ENCODE measurements at places on chromosomes 16 and 17.

DNA sequence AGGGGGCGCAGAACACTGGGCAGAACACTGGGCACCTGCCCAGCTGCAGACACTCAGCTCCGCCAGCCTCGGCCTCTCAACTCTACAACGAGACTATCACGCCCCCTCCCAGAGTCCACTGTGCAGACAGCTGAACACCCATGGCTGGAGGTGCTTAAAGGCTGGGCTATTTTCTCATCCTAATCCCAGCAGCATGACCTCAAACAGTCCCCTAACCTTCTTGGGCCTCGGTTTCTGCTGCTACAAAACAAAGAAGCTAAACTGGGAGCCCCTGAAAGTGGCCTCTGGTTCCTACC, 27.7 kb upstream of the ZNF469 start:
- no peak for DNase-seq

DNA sequence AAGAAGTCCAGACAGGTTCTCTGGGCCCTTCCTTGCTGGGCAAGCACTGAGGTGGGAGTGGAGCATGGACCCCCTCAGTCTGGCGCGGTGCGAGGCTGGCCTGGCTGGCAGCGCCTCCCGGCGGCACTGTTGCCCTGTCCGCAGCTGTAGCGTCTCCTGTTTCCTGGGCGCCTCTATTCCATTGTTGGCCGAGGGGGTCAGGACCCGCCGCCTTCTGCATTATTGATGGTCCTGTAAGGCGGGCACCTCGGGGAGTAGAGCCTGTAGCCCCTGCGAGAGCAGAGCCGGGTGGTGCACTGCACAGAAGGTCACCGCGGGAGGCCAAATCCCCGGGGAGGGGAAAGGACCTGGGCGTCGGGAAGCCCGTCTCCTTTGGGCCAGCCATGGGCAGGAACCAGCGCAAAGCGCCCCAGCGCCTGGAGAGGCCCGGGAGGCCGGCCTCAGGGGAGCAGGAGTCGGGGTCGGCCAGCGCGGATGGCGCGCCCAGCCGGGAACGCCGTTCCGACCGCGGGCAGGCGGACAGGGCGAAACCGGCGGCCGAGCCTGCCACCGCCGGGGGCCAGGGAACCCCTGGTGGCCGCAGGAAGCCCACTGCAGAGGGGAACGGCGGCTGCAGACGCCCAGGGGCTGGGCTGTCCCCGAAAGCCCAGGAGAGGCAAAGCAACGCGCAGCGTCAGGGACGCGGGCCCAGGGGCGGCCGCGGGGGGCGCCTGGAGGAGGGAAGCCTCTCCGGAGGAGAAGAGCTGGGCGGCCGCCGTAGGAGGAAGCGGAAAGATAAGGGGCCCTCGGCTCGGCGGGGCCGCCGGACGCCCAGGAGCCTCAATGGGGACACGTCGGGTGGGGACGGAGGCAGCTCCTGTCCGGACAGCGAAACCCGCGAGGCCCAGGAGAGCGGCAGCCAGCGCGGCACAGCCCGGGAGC, at the start of gene MYO15B:
Gene MYO15B, plus strand, starts transcription at position 126 of the 921 bp plus-strand sequence. Its CDS starts 258 bp downstream, at position 384.
- no peak for DNase-seq

DNA sequence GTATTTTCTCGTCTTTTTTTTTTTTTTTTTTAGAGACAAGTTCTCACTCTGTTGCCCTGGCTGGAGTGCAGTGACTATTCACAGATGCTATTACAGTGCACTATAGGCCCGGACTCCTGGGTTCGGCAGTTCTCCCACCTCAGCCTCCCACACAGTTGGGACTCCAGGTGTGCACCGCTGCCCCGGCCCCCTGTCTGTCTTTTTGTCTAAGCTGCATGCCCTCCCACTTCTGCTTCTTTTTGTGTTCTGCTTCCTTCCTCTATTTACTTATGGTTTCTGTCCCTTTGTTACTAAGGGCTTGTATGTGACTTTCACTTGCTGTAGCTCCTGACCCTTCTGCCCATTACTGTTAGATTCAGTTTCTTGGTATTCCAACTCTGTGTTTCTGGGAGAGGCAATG, 20.5 kb downstream of the SLC7A6 start:
- no peak for DNase-seq

- DNase-seq: no peak
These were observed 36.9 kb downstream of the ARHGAP27 start for GRCh38 chr17:45395569-45396415.
